Umbilical cord (tissue), 2 donors: ENCODE measurements at places on chromosomes 6 and 20.

DNA sequence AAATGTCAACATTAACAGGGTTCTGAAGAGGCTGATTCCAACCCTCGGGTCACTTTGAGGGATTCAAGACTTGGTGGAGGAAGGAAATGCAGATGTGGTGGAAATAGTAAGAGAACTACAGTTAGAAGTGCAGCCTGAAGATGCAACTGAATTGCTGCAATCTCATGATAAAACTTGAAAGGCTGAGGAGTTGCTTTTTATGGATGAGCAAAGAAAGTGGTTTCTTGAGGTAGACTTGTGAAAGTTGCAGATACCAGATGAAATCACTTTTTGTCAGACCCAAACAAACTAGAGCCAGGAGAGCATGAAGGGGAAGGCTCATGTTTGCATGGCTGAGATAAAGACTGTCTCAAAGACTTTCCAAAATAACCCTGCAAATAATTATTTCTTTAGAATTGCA lies 16.2 kb downstream of the ANKRD6 start:
- DNase-seq, result no peak

GRCh38 chr6:152750694-152751093 lies at the start of gene VIP:
Gene VIP, plus strand, starts transcription at chr6:152750797. Its CDS starts 1,381 bp downstream, at chr6:152752178.
- DNase-seq, result peak; percentile 23

GRCh38 chr20:16408981-16409380 lies 164.3 kb downstream of the KIF16B start:
- no peak for DNase-seq

DNA sequence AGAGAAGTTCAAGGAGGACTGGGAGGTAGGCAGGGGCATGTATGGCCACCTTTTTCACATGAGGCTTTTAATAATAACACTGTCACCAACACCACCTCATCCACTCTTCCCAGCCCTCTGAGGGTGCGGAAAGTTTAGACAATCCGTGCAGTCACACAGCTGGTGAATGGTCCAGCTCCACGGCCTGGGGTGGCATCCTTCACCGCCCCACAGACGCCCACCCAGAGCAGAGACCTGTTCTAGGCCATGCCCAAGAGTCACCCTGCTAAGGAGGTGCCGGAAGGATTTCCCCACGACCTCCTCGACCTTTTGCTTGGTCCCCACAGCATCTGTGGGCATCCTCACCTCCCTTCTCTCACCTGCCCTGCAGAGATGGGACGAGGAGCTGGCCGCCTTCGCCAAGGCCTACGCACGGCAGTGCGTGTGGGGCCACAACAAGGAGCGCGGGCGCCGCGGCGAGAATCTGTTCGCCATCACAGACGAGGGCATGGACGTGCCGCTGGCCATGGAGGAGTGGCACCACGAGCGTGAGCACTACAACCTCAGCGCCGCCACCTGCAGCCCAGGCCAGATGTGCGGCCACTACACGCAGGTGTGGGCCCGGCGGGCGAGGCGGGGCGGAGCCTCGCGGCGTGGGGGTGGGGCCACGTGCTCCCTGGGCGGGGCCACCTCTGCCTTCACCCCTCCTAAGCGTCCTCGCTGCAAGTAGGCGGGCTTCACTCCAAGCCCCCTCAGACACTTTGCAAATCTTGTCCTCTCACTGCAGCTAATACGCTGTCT lies 4.4 kb downstream of the PI16 start:
- no peak for DNase-seq

GRCh38 chr6:167470101-167470835 lies 145.4 kb downstream of the TTLL2 start:
- DNase-seq, result no peak

GRCh38 chr6:99036672-99037071 lies 88.9 kb upstream of the FBXL4 start:
- DNase-seq, result no peak

- DNase-seq, result no peak
Observed at GRCh38 chr20:61252601-61253263, 671 bp downstream of the CDH4 start.

DNA sequence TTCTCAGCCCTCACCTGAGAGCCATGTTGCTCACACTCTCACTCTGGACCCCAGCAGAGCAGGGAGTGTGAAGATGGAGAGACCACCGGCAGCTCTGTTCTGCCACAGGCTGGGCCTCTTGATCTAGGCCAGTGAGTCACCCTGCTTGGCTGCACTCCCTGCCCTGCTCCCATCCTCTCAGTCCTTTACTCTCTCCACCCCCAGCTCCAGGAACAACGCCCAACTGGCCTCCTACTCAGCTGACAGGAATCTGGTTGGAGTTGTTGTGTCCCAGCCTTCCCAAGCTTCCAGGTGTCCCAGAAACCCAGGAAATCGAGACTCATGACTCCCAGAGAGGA lies at the start of gene PSORS1C1:
PSORS1C1 (plus strand) TSS at position 260 of the 338 bp plus-strand sequence. CDS start 14,833 bp downstream, outside the sequence.
- peak; percentile 97 for DNase-seq

- peak; percentile 39 for DNase-seq
Observed at GRCh38 chr6:148682990-148683389, 63.8 kb upstream of the UST start.

DNA sequence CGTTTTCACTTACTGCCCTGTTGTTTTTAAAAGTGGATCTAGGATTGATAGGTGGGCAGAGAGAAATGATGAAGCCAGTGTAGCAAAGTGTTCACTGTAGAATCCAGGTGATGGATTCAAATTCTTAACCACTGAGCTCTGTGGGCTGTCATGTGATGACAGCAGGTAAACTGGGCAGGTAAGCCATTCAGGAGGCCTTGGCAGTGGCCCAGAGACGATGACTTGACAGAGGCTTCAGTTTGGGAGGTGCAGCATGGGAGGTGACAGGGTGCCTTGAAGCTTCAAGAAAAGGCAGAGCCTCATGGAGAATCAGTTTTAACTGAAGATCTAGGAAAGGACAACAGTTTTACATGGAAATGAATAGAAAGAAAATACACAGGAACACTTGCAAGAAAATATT lies 2.0 kb downstream of the NAA20 start:
- no peak for DNase-seq

DNA sequence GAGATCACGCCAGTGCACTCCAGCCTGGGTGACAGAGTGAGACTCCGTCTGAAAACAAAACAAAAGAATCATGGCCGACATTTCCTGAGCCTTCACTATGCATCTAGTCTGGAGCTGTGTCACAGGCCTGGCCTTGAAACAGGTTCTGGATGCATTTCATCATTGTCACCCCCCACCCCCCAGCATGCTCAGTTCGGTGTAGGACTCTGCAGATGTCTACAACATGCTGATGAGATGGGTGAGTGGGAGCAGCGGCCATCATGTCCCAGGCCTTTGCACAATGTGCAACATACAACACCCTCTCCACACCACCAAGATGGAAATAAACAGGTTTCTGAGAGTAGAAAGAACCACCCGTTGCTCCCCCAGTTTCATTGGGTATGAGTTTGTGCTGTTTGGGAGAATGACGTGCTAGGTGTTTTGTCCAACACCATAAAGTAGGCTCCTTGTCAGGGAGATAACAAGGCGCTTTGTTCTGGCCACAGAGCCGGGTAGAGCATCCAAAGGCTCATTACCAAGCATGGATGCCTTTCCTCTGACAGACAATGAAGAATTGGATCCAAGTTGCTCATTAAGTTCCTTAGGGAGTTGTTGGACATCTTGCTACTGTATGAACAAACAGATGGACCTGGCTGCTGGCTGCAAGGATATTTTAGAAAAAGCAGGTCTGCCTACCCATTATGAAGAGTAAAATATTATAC lies 22.1 kb downstream of the SNHG17 start:
- no peak for DNase-seq

- no peak for DNase-seq
Observed at GRCh38 chr20:35564905-35565304, 23.0 kb downstream of the ERGIC3 start.

GRCh38 chr20:37992802-37993409 lies 40.4 kb downstream of the TTI1 start:
- peak; percentile 76 for DNase-seq

GRCh38 chr20:35607003-35607735 lies 8.5 kb upstream of the SPAG4 start:
- DNase-seq, result no peak

GRCh38 chr6:116941727-116942126 lies 64.7 kb downstream of the RFX6 start:
- DNase-seq, result no peak

- no peak for DNase-seq
Observed at GRCh38 chr6:107877968-107878367, 53.9 kb upstream of the SCML4 start.

DNA sequence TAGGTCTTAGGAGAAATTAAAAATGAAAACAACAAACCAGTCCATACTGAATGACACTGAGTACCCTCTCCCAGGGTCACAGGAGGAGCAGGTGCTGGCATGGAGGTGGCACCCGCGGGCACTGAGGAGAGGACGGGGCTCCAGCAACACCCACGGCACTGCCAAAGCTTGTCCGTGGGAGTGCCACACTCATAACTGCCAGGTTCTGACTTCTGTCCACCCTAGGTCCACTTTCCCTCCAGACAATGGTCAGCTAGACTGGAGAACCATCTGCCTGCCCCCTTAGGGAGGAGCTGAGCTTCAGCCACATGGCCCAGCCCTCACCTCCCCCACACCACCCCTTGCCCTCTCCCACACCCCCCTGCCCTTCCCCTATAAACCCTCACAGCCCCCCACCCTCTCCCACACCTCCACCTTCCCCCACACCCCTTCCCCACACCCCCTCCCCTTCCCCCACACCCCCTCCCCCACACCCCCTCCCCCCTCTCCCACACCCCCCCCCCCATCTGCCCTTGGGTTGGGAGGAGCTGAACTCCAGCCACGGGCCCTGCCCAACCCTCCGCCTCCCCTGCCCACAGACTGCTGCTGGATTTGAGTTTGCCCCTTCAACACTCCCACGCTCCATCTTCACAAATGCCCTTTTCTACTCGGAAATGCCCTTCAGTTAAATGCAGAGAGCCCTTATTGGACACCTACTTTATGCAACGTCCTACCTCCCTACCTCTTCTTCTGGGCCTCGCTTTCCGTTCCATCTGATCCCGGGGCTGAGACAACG lies 129.6 kb downstream of the TAF4 start:
- DNase-seq, result no peak

DNA sequence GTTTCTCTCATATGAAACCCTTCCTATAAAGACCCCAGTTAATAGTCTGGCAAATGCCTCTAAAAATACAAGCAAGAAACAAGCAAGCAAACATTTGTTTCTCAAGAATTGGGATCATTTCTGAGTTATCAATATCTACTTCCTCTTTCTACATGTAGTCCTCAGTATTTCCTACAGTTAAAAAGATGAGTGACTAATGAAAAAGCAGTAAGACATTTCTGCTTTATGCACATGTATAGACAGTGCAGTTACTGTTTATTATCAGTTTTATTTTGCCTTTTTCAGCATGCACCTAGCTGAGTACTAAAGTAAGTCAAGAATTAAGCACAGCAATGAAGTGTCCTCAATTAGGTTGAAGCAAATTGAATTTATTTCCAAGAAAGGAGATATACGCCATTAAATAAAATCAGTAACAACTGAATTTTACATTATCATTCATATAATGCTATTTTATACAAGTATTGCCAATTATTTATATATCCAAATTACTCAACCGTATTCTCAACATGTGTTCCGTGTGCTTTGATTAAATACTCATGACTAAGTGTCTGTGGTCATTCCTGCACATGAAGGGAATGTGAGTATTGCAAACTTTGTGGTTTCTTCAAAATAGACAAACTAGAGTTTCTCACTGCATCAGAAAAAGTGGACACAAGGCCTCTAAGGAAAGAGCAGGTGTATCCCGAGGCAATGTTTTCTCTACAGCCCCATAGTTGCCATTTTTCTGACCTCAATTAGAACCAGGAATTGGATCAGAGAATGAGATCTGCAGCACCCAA lies 159.3 kb upstream of the MARCKS start:
- no peak for DNase-seq

GRCh38 chr20:46872328-46873211 lies 22.1 kb upstream of the EYA2 start:
- DNase-seq, result no peak

DNA sequence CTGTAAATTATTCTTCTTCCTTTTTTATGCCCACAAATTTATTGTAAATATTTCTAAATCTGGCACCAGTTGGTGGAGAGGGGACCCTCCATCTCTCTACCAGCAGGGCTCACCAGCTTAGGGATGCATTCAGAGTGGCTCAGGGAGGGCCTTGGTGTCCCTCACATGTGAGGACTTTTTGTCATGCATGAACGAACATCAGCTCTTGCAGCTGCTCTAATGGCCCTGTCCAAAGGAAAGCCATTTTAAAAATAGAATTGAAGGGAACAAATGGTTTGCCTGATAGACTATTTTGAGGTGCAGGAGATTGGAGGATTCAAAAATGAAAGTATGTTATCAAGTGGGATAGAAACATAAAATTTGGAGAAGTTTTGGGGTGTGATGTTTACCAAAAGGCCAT lies 37.5 kb upstream of the KLHL31 start:
- no peak for DNase-seq

DNA sequence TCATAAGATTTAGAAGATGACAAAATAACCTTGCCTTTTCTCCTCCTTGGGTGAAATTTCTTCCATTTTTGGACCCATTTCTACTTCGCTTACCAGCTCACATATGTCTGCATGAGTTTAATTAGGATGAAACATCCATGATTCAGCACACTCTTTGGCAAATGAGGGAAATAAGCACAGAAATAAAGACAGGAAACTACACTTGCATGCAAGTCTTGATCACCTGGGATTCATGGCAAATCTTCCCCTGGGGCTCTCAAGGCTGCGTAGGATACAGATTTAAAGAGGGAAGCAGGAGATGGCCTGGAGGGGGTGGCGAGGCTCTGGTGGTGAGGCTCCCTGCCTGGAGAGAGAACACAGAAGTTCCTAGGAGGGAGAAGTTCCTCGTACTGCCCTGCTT lies 147.8 kb downstream of the EDN3 start:
- DNase-seq, result no peak

GRCh38 chr6:43687437-43688347 lies at the start of gene MRPS18A:
Gene MRPS18A, minus strand, starts transcription at chr6:43687791. Its CDS starts 12 bp downstream, at chr6:43687779.
- peak; percentile 85 for DNase-seq

GRCh38 chr6:113476937-113477839 lies 380.0 kb upstream of the MARCKS start:
- DNase-seq, result no peak

DNA sequence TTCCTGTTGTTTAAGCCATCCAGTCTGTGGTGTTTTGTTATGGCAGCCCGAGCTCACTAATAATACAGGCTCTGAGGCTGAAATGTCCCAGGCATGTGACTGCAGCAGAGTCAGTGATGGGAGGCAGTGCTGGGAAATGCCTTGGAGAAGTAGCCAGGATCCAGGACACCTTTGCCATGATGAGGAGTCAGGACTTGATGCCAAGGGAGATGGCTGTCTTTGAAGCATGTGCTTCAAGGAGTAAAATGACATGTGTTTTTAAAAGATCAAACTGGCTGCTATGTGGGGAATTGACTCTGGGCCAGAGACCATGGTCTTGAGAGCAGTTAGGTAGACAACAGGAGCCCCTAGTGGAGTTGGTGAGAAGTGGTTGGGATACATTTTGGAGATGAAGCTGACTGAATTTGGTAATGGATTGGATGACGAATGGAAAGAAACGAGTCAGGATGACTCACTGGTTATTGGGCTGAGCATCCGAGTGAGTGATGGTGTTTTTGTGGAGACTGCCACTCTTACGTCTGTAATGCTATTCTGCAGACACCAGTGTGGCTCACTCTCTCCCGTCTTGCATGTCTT lies 322.2 kb downstream of the PLCB1 start:
- peak; percentile 9 for DNase-seq

- DNase-seq, result peak; percentile 28
Observed at GRCh38 chr20:55151171-55151570, 675.8 kb downstream of the DOK5 start.

- DNase-seq, result no peak
Observed at GRCh38 chr20:48467622-48468021, 360.2 kb downstream of the PREX1 start.

- peak; percentile 48 for DNase-seq
Observed at GRCh38 chr20:34581341-34582184, 23.0 kb downstream of the MAP1LC3A start.

- DNase-seq, result peak; percentile 78
Observed at GRCh38 chr6:136012198-136012887, 160.8 kb downstream of the PDE7B start.
